ENCODE measurements at places on chromosomes 2 and 18.

GRCh38 chr2:234967870-234968208 lies 16.0 kb downstream of the SH3BP4 start:
- DNase-seq, result no peak

DNA sequence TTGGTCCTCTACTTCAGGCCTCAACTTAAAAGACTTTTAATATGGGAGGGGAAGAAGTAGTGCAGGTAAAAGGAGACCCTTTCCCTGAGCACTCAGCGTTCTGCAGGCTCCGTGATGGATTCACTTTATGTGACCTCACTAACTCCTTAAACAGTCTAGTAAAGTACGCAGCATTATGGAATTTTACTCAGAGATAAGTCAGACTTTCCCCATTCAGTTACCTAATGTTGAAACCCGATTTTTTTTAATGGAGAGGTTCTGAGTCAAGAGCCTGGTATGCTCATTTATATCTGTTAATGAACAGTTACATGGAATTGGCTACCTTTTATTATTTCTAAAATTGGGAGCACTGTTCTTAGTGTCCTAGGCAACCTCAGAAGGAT lies 34.1 kb downstream of the RASGRP3 start:
- DNase-seq, result no peak

- DNase-seq, result no peak
These were observed 164.1 kb downstream of the DCDC2C start for GRCh38 chr2:3867469-3867868.

- DNase-seq, result no peak
These were observed 241.7 kb upstream of the DOK6 start for GRCh38 chr18:69158944-69159343.

DNA sequence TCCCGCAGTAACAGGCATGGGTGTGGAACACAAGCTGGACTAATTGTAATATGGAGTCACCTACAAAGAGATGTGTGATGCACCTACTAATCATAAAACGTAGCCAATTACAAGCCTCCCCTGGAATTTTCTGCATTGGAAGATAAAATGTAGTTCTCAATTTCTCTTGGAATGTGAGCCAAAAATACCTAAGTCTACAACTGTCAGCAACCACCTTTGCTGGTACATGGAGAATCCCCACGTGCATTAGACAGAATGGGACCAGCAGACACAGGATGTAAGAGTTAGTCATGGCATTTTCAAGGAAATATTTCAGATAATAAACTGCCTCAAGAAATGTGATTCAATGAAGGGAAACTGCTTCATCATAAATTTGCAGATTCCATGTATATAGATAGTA lies 85.6 kb upstream of the DCC start:
- no peak for DNase-seq

GRCh38 chr18:360676-361075 lies 92.8 kb upstream of the THOC1 start:
- DNase-seq, result no peak

DNA sequence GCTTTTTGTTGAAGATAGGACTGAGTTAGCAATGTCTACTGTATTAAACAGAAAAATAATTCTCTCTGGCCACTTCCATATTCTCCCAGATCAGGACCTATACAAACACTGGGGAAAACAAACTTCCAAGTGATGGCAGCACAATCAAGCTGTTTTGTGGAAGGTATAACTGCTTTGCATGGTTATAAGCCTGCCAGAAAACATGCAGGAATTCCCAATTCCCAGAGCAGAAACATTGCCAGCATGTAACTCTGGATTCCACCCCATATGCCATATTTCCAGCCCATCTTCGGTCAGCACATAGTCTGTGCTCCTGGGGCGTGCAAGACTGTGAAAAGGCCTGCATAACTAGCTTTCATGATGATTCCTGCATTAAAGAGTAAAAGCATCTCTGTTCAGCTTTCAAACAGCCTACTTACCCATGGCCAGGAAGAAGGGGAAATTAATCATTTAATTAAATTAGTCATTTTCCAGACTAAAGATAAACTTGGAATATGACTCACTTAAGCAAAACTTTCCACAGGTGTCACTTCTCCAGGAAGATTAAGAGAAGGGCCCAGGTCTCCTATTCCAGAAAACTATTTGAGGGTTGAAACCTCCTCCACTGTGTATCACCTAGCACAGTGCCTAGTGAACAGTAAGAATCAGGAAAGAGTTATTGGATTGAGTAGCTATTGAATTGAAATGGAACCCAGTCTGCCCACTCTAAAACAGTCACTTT lies 280.5 kb downstream of the NRXN1 start:
- no peak for DNase-seq

GRCh38 chr2:69638630-69639029 lies 4.9 kb downstream of the AAK1 start:
- DNase-seq, result no peak

GRCh38 chr2:222305516-222306392 lies 7.0 kb upstream of the PAX3 start:
- DNase-seq, result no peak

DNA sequence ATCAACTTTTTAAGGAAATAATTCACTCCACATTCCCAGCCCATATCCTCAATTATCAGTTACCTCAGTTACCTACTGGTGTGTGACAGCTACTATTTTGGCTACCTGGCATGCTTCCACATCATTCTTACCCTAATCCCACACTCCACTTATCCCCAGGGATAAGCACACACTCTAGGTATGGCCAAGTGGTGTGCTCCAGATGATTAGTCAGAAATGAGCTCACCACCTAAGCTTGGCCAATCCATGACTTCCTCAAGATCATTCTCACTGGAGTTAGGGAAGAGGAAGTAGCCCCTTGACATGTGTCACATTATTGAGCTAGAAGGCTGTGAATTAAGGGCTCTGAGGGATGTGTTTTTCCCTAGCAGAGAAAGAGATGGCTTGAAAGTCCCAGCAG lies 20.9 kb upstream of the SMAD4 start:
- DNase-seq, result no peak

DNA sequence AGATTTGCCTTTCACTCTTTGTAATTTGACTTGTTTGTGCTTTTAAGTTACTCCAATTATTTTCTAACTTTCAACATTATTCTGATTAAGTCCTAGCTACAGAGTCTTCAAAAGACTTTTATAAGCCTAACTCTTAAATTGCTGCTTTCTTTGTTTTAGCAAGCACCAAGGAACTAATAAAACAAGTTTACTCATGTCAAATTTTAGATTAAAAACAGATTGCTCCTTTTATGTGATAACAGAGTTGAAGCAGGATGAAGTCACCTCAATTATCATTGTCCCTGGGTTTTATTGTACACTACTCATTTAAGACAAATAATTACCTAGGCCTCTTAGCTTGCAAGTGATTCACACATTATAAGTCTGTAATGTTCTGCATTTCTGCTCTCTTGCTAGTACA lies 678.4 kb downstream of the ERBB4 start:
- DNase-seq, result no peak

DNA sequence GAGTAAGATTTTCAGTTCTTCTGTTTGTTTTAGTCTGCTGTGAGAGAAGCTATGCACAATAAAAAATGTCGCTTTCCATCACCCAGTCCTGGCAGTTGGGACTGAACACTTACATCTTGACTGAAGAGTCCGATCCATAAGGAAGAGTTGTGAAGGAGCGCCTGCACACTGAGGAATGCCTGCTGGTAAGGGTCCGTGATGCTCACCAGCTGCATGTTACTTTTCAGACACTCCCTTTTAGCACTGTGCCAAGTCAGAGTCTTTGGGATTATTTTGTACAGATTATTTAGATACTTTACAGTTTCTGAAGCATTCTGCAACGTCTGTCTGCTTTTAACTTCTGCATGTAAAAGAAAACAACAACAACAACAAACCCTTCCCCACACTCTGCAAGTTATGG lies 42.6 kb upstream of the CD302 start:
- no peak for DNase-seq

DNA sequence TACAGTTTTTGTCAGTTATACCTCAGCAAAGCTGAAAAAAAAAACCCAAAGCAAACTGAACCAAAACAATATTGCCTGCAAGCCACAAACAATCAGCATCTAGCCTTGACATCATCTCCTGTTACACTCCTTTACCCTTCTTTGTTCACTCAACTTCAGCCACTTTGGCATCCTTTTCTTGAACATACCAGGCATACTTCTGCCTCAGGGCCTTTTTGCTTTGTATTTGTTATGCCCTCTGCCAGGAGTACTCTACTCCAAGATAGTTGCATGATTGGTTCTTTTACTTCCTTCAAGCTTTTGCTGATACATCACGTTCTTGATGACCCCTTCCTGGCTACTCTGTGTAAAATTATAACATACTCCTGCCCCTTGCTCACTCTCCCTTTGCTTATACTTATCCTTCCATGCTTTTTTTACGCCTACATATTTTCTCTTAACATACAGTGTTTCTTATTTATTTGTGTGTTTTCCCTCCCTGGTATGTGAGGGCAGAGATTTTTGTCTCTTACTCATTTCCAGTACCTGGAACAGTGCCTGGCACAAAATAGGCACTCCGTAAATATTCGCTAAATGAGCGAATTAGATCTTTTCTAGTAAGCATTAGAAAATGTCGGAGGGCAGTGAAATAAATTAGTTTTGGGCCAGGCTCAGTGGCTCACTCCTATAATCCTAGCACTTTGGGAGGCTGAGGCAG lies 12.7 kb downstream of the ABI2 start:
- no peak for DNase-seq

DNA sequence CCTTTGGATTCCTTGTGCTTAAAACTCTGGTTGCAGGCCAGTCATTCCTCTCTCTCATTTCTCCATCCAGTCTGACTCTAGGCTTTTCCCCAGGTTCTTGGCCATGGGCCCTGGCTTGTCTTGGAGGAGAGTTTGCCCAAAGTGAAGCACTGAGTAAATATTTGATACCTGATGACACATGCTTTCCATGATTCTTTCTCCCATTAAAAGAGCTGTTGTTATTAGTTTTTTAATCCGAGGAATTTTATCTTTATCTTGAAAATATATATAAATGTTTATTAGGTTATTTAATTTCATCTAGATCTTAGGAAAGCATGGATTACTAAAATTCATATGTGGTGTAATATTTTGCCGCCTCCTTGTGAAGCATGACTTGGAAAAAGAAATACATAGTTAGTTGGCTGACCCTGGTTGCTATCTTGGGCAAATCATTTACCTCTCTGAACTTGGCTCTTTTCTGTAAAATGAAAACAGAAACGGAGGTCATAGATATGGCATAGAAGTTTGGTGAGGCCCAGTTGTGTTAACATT lies 650.1 kb downstream of the SLC4A3 start:
- DNase-seq, result no peak

DNA sequence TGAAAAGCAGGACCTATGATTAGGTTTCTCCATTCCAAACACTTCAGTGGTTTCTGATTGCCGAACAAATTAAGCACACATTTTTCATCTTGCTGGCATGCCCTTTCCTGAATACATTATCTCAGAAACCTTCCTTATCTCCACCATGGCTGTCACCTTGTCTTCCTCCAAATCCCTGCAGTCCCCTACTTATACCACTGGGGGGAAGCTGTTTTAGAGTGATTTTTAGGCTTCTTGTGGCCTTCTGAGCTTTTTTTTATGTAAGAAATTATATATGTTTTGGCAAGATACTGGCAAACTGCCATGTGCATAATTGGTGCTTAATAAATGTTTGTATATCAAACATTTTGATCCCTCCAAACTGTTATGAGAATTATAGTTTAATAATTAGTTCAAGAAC lies 229.2 kb downstream of the MYT1L start:
- no peak for DNase-seq
